ENCODE measurements at places on chromosomes 2 and 18. TPM values are rescaled to one million over a fixed set of nuclear protein-coding genes. Genes with fewer than 3 reads are reported as not detected.

Gene GKN1
- not detected for total RNA-seq

Gene UGT1A6
- total RNA-seq, result not detected

Gene TUBA4B
- not detected for total RNA-seq

Gene GPAT2
- 4.3 TPM for total RNA-seq

Gene CD28
- total RNA-seq, result 25.6 TPM

Gene CARF
- total RNA-seq, result 7.6 TPM

Gene FSHR
- not detected for total RNA-seq

- H3K4me3 ChIP-seq, result no peak overlapping the region
- H3K27ac ChIP-seq, result no peak overlapping the region
- H3K36me3 ChIP-seq, result peaks cover 6% of the 10 kb centered on the region
- no peak for DNase-seq
- H3K27me3 ChIP-seq, result no peaks in the 10 kb centered on the region
Measured at GRCh38 chr2:36912695-36913094, 53.6 kb downstream of the STRN start.

DNA sequence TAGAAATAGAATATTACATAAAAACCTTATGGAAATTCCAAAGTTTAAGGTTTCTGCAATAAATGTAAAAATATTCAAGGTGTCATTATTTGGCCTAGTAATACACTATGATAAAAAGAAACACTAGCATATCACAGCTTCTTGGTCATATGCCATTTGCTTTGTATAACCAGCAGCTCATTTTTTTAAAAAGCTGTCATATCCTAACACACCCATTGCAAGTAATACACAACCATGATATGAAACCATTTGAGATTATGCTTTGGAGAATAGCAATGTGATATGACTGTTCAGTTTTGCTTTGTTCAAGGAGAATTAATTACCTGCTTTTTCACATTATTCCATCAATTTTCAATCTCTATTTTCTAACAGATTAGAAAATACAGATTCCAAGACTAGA lies 149.0 kb downstream of the IKZF2 start:
- DNase-seq, result no peak
- H3K4me1 ChIP-seq, result peaks cover 15% of the 10 kb centered on the region
- H3K27me3 ChIP-seq, result no peaks in the 10 kb centered on the region
- peaks cover 30% of the 10 kb centered on the region for H3K36me3 ChIP-seq

DNA sequence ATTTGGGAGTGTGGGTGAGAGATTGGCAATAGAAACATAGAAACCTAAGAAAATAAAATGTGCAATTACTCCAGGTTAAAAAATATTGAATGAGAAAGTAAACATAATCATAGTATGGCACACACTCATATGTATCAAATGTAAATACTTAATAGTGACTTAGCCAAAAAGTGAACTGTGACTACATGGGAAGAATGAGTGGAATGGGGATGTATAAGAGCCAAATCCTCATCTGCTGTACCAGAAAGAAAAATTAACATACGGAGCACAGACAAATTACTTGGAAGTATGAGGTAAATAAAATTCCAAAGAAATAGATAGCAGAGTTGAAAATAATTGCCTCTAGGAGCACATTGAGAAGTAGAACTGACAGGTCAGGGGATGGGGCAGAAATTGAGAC lies 4.0 kb downstream of the FLACC1 start:
- H3K4me3 ChIP-seq, result no peak overlapping the region
- peaks cover 8% of the 10 kb centered on the region for H3K36me3 ChIP-seq
- H3K27ac ChIP-seq, result no peak overlapping the region
- no peaks in the 10 kb centered on the region for H3K27me3 ChIP-seq

GRCh38 chr2:73373344-73373743 lies 12.3 kb upstream of the ALMS1 start:
- H3K36me3 ChIP-seq, result no peaks in the 10 kb centered on the region
- H3K27ac ChIP-seq, result no peak overlapping the region
- DNase-seq, result no peak
- H3K4me3 ChIP-seq, result no peak overlapping the region
- H3K27me3 ChIP-seq, result peaks cover 26% of the 10 kb centered on the region
- H3K4me1 ChIP-seq, result no peaks in the 10 kb centered on the region

DNA sequence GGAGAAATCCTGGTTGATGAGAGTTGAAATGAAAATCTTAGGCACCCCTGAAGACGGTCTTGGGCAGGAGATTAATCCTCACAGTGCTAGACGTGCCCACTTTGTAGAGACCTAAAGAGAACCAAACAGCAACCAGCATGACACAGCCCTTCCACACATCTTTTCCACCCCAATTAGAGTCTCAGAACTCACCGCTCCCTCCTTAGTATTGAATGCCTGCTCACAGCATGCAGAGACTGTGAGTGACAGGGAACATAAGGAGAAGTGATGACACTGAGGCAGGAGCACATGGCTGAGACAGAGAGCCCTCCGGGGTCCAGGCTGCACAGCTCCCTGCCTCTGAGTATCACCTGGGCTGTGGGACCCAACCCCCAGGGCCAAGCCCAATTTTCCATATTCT lies 367.6 kb downstream of the EIPR1 start:
- H3K4me3 ChIP-seq, result no peak overlapping the region
- no peaks in the 10 kb centered on the region for H3K27me3 ChIP-seq
- DNase-seq, result no peak
- H3K27ac ChIP-seq, result no peak overlapping the region
- H3K4me1 ChIP-seq, result no peaks in the 10 kb centered on the region

DNA sequence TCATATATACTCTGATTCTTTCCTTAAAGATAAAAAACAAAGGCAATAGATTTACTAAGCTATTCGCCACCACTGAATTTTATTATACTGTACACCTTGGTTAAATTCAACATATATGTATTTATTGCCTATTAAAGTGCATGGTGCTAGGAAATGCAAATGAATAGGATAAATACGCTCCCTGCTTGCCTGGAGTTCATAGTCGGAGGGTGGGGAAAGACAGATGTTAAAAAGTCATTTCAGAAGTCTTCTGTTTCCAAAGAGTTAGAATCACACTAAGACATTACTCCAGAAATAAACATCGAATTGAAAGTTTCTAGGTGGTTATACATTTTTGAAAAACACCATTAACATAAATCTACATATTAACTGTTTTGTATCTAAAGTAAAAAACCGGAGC lies 19.8 kb downstream of the C1D start:
- H3K4me3 ChIP-seq, result no peak overlapping the region
- no peak for DNase-seq
- no peak overlapping the region for H3K27ac ChIP-seq
- no peaks in the 10 kb centered on the region for H3K4me1 ChIP-seq

- H3K27ac ChIP-seq, result no peak overlapping the region
- no peaks in the 10 kb centered on the region for H3K4me1 ChIP-seq
- H3K36me3 ChIP-seq, result peaks cover 53% of the 10 kb centered on the region
- H3K4me3 ChIP-seq, result no peak overlapping the region
- no peak for DNase-seq
Measured at GRCh38 chr2:53896864-53897263, 37.1 kb upstream of the GPR75 start.

DNA sequence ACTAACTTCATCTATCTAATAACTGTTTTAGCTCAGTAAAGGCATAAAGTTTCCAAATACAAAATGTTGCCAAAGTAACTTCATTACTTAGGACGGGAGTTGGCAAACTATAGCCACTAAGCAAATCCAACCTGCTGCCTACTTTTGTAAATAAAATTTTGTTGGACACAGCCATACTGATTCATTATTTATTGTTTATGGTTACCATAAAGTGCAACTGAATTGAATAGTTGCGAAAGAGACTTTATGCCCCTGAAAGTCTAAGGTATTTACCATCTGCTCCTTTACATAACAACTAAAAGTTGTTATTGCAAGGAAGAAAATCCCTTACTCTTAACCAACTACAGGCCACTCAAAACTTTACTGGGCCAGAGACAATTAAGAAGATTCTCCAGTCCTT lies 256.7 kb upstream of the RBBP8 start:
- H3K27me3 ChIP-seq, result peaks cover 4% of the 10 kb centered on the region
- H3K4me1 ChIP-seq, result no peaks in the 10 kb centered on the region
- no peaks in the 10 kb centered on the region for H3K36me3 ChIP-seq
- H3K4me3 ChIP-seq, result no peak overlapping the region
- DNase-seq, result no peak

GRCh38 chr2:121242175-121242875 lies 42.7 kb downstream of the TFCP2L1 start:
- no peak overlapping the region for H3K27ac ChIP-seq
- no peak for DNase-seq
- no peak overlapping the region for H3K4me3 ChIP-seq

DNA sequence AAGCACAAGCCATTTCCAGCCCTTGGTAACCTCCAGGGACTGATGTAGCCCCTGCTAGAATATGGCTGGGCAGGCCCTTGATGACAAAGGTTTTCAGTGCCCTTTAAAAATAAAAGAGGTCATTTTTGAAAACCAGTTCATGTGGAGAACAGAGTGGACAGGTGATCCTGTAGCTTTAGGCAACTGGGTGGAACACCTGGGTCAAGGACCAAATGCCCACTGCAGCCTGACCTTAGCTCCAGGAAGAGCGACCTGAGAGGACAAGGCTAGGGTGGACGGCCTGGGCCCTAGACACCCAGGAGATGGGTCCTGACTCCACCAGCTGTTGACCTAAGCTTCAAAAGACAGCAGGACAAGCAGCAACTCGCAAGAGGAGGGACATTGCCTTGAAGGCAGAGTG lies 116.6 kb downstream of the LIPG start:
- H3K4me1 ChIP-seq, result no peaks in the 10 kb centered on the region
- H3K36me3 ChIP-seq, result no peaks in the 10 kb centered on the region
- H3K27ac ChIP-seq, result no peak overlapping the region
- peaks cover 19% of the 10 kb centered on the region for H3K27me3 ChIP-seq
- DNase-seq, result no peak

GRCh38 chr18:48813833-48814489 lies 136.8 kb downstream of the SMAD7 start:
- peak overlapping the region; percentile 89 for H3K27ac ChIP-seq
- DNase-seq, result peak; percentile 48
- H3K27me3 ChIP-seq, result no peaks in the 10 kb centered on the region
- H3K4me1 ChIP-seq, result peaks cover 49% of the 10 kb centered on the region

GRCh38 chr2:6943971-6944370 lies 26.8 kb downstream of the RNF144A start:
- peak overlapping the region; percentile 30 for H3K27ac ChIP-seq
- no peak overlapping the region for H3K4me3 ChIP-seq
- H3K36me3 ChIP-seq, result peaks cover 58% of the 10 kb centered on the region

- H3K4me1 ChIP-seq, result no peaks in the 10 kb centered on the region
- H3K36me3 ChIP-seq, result no peaks in the 10 kb centered on the region
- DNase-seq, result no peak
- no peak overlapping the region for H3K27ac ChIP-seq
- no peaks in the 10 kb centered on the region for H3K27me3 ChIP-seq
- H3K4me3 ChIP-seq, result no peak overlapping the region
Measured at GRCh38 chr18:25735459-25735858, 355.0 kb downstream of the SS18 start.

- peaks cover 7% of the 10 kb centered on the region for H3K4me1 ChIP-seq
- no peaks in the 10 kb centered on the region for H3K27me3 ChIP-seq
- no peak for DNase-seq
- no peak overlapping the region for H3K27ac ChIP-seq
Measured at GRCh38 chr2:10223932-10224720, 78.6 kb upstream of the HPCAL1 start.

GRCh38 chr18:4549164-4549872 lies 94.2 kb upstream of the DLGAP1 start:
- H3K36me3 ChIP-seq, result no peaks in the 10 kb centered on the region
- no peak overlapping the region for H3K4me3 ChIP-seq
- H3K4me1 ChIP-seq, result no peaks in the 10 kb centered on the region
- DNase-seq, result no peak

DNA sequence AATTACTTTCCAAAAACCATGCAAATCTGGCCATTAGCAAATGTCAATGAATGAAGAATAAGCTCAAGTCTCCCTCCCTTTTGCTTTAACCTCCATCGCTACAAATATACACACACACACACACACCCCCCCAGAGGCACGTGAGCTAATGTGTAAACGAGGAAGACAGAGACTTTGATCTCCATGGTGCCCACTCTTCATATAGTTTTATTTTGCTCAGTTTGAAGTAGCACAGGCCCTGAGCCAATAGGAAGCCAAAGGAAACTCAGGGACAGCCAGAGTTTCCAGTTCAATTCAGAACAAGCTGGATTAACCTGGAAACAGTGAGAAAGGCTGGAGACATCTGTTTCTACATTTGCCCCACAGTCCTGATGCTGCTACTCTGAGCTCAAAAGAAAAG lies 248.4 kb upstream of the MEIS1 start:
- no peak overlapping the region for H3K4me3 ChIP-seq
- no peaks in the 10 kb centered on the region for H3K36me3 ChIP-seq
- DNase-seq, result no peak
- H3K27ac ChIP-seq, result no peak overlapping the region
- no peaks in the 10 kb centered on the region for H3K27me3 ChIP-seq
- H3K4me1 ChIP-seq, result no peaks in the 10 kb centered on the region
